ENCODE measurements at places on chromosomes 4 and X.

- DNase-seq: no peak
Observed at GRCh38 chr4:152655272-152656129, 24.3 kb downstream of the TMEM154 start.

- DNase-seq: no peak
Observed at GRCh38 chrX:42443267-42443666, 334.7 kb downstream of the PPP1R2C start.

GRCh38 chr4:153781717-153782416 is 7.0 kb downstream of the SFRP2 start:
- no peak for DNase-seq

GRCh38 chr4:77488882-77489281 is 116.7 kb upstream of the CXCL13 start:
- no peak for DNase-seq

- DNase-seq: no peak
Observed at GRCh38 chr4:72531322-72531721, 37.7 kb downstream of the ADAMTS3 start.

DNA sequence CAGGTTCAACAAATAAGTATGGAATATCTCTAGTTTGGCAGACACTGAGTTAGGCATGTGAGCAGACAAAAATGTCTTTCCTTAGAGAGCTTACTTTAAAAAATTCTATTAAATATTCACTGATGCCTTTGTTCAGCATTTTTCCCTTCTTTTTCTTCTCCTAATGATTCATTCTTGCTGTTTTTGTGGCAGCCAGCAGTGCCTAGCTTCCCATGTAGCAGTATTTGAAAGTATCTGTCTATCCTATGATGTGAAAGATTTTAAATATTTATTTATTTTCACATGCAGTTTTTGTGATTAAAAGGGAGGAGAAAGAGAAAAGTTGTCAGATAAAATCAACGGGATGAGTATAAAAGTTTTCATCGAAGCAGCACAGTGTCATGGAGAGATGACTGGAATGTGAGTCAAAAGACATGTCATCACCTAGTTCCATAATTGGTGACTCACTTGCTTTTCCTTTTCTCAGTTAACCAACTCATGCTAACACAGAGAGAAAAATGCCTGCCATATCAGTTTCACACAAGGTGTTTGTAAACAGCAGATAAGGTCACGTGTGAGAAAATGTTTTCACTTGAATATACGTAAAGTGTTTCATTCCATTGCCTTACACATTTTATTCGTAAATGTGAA is 69.8 kb downstream of the BMPR1B start:
- no peak for DNase-seq

GRCh38 chrX:133681421-133681820 is 266.1 kb upstream of the GPC4 start:
- DNase-seq: no peak

GRCh38 chr4:151688003-151688784 is 72.6 kb downstream of the GATB start:
- no peak for DNase-seq

DNA sequence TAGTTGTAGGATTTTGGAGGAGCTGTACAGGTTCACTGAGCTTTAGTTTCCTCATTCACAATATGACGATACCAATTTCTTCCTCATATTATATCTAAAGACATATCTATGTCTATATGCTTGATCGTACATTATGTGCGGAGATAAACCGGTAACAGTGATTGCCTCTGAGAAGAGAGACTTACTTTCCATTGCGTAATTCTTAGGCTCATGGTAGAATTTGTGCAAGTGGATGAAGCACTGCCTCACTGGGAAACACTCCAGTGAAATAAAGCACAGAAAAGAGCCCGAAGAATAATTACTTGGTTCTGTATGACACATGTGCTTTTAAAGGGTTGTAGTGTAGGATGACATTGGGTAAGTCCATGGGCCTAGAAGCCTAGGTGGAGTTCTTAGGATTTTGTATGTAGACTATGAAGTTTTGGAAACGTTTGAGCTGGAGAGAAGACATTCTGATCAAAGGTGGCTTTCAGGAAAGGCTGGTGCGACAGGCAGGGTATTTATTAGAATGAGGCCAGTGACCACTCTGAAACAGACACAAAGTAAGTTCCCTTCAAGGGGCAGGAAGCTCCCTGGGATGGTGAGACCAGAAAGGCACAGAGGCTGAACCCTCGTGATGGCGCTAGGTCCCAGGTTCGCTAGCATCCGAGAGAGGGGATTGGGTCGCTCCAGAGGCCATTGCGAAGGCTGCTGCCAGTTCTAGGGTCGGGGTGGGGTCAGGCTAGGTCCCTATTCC is 649 bp upstream of the VBP1 start:
- DNase-seq: no peak

GRCh38 chrX:40684092-40684491 is 36.7 kb upstream of the CXorf38 start:
- DNase-seq: no peak

- DNase-seq: no peak
Observed at GRCh38 chr4:87103691-87104187, 116.7 kb downstream of the KLHL8 start.

- no peak for DNase-seq
Observed at GRCh38 chr4:160537681-160538080, 1434.8 kb downstream of the RAPGEF2 start.

DNA sequence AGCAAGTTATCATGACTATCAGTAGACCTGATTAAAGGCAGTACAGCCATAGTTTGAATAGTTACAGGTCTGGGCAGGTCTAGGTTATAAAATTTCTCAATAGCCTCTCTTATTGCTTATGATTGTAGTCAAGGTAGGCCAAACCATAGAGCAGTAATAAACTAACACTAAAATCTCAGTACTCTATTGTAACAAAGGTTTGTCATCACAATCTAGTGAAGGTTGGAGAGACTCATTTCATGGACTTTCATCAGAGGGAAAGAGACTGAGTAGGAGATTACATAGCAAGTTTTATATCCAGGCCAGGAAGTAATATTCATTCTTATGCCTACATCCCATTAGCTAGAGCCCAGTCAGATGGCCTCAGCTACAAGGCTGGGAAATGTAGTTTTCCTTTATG is 141.0 kb downstream of the ASB9 start:
- no peak for DNase-seq

DNA sequence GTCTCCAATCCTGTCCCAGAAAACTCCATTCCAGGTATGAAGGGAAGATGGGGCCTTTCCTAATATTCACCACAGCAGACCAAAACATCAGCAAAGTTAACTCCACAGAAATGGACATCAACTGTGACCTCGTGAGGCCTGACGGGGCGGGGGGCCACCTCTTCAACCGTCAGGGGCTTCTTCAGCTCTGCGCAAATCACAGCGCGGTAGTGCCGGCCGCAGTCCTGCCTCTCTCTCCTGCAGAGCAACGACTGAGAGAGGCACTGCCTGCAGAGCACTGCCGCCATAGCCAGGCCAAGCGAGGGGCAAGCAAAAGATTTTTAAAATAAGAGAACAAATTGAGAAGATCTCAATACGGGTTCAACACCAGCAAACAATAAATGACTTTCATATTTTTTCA is 226.2 kb downstream of the STPG2 start:
- DNase-seq: no peak

DNA sequence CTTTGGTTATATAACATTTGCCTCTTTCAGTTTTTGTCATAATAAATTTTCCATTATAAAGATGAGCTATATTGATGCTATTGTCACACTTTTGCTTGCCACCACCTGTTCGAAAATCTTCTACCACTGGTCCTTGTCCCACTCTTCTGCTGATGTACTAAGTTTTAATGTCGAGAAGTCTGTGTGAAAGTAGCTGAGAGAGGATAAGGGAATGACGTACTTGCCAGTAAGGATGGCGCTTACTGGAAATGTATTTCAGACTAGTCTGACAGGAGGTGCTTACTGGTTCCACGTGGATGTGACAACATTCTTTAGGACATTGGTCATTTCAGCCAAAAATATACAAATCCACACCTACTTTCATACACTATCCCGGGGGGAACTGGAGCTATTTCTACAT is 132.7 kb upstream of the NR3C2 start:
- DNase-seq: no peak

GRCh38 chr4:44121210-44121609 is 327.4 kb downstream of the KCTD8 start:
- DNase-seq: no peak

DNA sequence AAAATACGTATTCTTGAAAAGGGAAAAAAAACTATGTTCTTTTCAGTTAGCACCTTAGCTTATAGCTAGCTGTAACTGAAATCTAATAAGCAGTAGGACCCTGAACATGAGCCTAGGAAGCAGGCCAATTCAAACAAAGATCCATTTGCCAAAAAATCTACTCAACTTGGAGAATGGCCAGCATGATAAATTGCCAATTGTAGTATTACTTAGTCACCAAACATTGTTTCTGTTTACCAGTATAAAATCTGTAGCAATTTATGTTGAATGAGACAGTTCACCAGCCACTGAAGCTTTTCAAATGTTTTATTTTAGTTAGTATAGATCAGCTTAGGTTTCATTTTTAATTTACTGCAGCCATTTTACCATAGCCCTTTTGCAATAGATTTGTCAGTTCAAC is 323.6 kb upstream of the DIPK2B start:
- DNase-seq: no peak

- DNase-seq: no peak
Observed at GRCh38 chrX:118197730-118198129, 81.1 kb upstream of the KLHL13 start.

- no peak for DNase-seq
Observed at GRCh38 chrX:40170830-40171512, 73.2 kb upstream of the BCOR start.

GRCh38 chr4:107747748-107748486 is 27.9 kb upstream of the PAPSS1 start:
- no peak for DNase-seq

DNA sequence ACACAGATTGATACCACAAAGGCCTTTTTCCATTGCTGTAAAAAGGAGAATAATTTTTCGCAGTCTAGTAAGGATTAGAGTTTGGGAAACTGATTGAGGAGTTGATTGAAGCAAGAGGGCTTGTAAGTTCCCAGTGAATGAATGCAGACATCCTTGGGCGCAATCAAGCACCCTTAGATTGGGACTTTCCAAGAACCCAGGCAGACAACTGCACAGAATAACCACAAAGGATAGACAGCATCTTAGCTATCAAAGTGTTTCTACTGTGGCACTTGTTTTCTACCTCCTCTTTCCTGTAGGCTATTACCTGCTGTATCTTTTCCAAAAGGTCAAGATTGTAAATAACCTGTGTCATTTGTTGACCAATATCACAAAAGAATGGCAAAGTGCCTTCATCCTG is 2.6 kb downstream of the COX18 start:
- no peak for DNase-seq

DNA sequence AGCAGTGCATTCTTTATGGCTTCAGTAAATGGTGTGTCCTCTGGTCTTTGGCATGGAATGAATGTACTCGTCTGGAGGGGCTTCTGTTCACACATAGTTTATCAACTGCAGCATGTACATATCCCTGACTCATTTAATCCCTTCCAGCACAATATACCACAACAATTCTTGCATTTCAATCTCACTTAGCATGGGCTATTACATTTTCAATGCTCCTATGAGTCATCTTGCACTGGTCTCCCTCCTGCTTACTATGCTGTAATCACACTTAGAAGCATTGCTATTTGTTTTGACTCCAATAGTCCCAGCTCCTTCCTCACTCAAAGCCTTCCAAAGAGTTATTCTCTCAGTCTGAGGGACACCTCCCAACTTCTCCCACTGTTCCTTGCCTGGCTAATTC is 180.9 kb upstream of the NUDT10 start:
- DNase-seq: no peak

- no peak for DNase-seq
Observed at GRCh38 chr4:55030589-55030988, 94.8 kb downstream of the KDR start.

GRCh38 chr4:121801715-121802075 is 572 bp downstream of the EXOSC9 start:
- no peak for DNase-seq

- DNase-seq: no peak
Observed at GRCh38 chr4:13413729-13414437, 70.3 kb downstream of the RAB28 start.

- DNase-seq: no peak
Observed at GRCh38 chr4:62670514-62670913, 1470.4 kb downstream of the ADGRL3 start.

DNA sequence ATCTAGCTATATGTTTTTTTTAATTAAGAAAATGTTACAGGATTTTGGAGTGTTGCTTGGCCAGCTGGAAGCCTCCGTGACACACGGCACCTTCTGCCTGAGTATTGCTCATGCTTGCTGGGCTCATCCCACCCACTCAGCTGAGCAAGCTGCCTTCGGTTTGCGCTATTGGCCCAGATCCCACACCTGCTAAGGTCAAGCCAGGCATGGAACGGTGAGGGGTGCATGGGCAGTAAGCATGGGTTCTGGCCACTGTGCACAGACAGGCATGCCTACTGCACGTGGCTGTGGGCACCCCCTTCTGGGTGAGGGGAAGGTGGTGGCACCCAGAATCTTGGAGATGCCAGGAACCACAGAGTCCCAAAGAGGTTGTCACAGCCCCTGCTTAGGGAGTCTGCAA is 1178.4 kb upstream of the PCDH7 start:
- DNase-seq: no peak
